Right hindlimb (tissue), 1 donor: ENCODE measurements at places on chromosomes 4 and X.

DNA sequence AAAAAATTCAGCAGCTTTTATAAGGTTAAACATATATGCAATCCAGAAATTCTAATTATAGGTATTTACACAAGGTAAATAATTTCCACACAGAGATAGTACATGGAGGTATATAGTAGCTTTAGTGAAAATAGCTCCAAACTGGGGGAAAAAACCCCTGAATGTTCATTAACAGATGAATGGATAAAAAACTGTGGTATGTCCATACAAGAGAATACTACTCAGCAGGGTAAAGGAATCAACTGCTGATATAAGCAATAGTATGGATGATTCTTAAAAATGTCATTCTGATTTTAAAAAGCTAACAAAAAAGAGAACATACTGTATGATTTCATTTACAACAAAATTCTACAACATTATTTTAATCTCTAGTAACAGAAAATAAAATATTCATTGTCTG lies 37.2 kb upstream of the FRMD7 start:
- no peak for DNase-seq

DNA sequence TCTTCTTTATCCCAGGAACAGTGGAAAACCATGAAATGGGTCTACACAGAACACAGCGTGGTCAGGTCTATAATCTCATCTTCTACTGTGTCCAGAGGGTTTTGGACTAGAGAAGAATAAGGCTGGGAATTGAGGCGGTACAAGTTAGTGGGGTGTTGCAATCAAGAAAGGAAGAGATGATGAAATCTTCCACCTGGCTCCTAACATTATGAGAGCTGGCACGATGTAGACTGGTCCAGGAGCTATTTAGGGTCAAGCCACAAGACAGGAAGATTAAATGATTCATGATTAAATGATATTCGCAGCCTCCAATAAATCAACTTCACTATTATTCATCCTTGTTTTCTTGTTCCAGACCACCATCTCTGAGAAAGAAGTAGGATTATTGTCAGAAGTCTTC lies 88.0 kb downstream of the ARSF start:
- no peak for DNase-seq

- no peak for DNase-seq
Measured at GRCh38 chr4:54517781-54518444, 139.8 kb upstream of the KIT start.

GRCh38 chr4:184793735-184794355 lies 31.9 kb downstream of the ACSL1 start:
- no peak for DNase-seq

- peak; percentile 43 for DNase-seq
Measured at GRCh38 chr4:94758700-94759399, 1.1 kb downstream of the BMPR1B start.

GRCh38 chr4:112910109-112910736 lies 139.2 kb upstream of the ANK2 start:
- peak; percentile 64 for DNase-seq

DNA sequence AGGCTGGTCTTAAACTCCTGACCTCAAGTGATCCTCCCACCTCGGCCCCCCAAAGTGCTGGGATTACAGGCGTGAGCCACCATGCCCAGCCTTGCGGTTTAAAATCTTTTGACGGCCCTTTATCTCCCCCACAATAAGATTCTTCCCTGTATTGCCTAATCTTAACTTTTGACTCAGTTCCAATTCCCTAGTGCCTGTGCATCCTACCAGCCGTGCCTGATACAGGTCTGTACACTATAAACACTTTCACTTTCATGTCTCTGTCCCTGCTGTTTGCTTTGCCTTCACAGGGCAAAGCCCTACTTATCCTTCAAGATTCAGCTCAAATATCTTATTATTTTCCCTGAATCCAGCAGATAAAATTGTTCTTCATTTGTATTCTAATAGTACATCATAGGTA lies 74.6 kb downstream of the WDR44 start:
- DNase-seq = no peak

DNA sequence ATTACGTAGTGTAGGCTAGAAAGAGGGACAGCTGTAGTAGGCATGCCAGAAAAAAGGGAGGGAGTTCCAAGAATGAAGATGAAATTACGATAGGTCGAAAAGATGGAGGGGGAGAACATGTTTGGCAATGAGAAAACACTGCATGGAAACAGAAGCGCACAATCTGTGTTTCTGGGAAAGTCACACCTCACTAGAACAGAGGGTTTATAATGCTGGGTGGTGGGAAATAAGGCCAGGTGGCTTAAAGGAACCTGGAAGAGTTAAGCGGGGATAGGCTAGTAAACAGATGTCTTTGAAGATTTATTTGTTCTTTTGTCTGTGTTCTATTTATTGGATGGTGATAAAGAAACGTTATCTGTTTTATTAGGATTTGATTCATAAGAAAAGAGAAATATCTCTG lies 29.1 kb downstream of the TRAPPC11 start:
- DNase-seq = no peak

- DNase-seq = no peak
Measured at GRCh38 chr4:41156574-41156973, 57.8 kb downstream of the APBB2 start.

- no peak for DNase-seq
Measured at GRCh38 chr4:137641544-137641943, 109.2 kb upstream of the PCDH18 start.

GRCh38 chr4:1557221-1557597 lies 126.9 kb downstream of the FAM53A start:
- DNase-seq = no peak

DNA sequence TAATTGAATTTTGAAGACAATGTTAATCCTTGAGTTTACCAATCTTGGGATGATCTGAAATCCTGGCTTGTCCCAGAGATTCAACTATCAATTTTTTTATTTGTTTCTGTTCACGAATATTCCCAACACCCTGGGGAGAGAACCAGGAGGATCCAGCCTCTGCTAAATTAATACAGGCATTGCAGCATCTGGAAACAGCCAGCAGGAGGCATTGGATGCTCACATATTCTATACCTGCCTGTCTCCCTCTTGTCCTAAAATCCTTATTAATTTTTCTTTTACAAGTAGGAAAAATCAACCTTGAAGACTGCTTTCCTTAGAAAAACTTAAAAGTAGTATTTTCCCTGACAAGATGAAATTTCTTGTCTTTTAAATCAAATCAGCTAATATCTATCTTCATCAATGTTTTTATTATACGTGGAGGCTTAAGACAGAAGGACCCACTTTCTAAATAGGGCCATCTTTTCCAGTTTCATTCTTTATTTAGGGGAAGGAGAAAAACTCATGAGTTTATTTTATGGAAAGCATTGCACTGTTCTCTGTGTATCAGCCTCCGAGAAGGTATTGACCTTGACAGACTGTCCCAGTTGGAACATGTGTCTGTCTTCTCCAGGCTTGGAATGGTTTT lies 102.4 kb downstream of the CLNK start:
- DNase-seq = peak; percentile 41

DNA sequence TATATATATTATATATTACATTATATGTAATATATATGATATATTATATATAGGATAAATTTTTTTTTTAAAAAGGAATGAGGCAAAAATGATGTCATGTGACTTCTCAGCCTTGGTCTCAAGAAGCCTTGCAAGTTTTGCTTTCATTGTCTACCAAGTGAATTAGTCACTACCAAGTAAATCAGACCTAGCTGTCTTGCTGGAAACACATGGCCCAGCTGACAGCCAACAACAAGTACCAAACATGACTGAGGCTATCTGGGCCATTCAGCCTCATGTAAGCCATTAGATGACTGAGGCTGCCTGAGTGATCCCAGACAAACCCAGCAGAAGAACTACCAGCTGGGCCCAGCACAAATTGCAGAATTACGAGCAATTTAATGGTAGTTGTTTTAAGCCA lies 44.9 kb downstream of the HAND2 start:
- no peak for DNase-seq

DNA sequence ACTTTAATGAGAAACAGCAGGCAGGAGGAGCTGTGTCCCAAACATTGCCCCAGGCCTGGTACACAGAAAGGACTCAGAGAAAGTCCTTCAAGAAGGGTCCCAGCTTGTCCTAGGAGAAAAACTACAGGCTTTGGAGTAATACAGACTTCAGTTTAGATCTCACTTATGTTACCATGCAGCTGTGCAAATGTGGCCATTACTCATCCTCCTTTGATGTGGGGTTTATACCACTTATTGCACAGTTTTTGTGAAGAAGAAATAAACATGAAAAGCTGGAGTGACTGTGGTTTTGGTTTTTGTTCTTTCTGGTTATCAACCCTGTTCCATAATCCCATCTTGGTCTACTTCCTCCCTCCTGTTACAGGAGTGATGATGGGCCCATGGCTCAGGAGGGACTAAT lies 8.1 kb upstream of the CYTL1 start:
- DNase-seq = no peak

GRCh38 chr4:40190019-40190418 lies 6.8 kb upstream of the RHOH start:
- peak; percentile 26 for DNase-seq

- DNase-seq = no peak
Measured at GRCh38 chrX:39550795-39551361, 546.9 kb downstream of the BCOR start.

DNA sequence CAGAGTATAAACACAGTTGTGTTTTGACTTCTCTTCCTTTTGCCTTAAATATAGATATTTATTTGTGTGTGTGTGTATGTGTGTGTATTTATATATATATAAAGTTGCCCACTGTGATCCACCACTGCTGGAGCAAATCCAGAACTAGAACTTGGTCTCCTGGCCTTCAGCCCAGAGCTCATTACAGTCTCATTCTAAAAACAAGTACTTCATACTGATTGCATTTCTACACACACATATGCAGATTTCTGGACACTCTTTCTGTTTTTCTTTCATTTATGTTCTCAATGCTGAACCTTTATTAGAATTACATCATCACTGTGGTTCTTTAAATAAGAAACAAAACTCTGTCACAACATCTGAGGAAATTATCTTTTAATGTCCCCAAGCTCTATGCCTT lies 381 bp downstream of the TXK start:
- DNase-seq = no peak

DNA sequence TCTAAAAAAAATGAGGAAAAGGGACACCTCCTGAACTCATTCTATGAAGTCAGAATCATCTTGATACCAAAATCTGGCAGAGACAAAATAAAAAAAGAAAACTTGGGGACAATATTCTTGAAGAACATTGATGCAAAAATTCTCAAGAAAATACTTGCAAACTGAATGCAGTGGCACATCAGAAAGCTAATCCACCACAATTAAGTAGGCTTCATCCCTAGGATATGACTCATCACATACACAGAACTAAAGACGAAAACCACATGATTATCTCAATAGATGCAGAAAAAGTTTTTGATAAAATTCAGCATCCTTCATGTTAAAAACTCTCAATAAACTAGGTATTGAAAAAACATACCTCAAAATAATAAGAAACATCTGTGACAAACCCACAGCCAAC lies 98.3 kb downstream of the FAM47B start:
- DNase-seq = no peak

DNA sequence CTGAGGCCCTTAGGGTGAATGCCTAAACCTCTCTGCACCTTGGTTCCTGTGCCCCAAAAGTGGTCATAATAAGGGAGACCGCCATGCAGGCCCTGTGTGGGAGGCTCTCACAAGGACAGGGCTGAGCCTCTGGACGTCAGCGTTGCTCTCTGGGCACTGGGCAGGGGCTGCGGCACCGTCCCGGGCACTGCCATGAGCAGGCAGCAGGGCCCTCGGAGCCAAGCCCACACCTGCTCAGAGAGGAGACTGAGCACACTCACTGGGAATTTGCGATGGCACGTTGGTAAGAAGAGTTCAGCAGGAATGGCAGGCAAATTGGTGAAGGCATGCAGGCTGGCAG lies 123.4 kb downstream of the HMX1 start:
- peak; percentile 3 for DNase-seq

GRCh38 chr4:84644087-84644486 lies 61.2 kb downstream of the CDS1 start:
- DNase-seq = no peak

DNA sequence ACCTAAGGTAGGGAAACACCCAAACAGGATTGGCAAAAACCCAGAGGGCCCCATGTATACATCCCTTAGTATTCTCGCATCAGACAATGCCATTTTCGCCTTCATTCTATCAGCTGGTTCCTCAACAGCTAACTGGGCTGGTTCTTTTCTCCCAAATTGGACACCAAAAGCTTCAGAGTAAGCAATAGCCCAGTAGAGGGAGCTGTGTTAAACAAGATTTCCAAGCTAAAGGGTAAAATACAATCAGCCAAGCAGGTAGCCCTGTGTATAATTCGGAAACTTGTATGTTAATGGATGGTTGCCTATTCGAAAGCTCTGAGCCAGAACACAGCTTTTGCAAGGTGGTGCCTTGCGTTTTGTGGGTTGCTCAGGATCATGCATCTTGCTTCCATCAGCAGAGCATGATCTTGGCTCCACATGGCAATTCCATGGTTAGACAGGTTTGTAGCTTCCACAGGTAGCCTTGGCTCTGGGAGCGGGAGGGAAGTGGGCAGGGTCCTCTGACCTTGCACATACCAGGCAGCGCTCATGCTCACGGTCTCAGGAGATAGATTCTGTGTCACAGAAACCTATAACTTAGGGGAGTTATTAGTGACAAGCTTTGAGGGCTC lies 115.2 kb upstream of the LNX1 start:
- DNase-seq = no peak

DNA sequence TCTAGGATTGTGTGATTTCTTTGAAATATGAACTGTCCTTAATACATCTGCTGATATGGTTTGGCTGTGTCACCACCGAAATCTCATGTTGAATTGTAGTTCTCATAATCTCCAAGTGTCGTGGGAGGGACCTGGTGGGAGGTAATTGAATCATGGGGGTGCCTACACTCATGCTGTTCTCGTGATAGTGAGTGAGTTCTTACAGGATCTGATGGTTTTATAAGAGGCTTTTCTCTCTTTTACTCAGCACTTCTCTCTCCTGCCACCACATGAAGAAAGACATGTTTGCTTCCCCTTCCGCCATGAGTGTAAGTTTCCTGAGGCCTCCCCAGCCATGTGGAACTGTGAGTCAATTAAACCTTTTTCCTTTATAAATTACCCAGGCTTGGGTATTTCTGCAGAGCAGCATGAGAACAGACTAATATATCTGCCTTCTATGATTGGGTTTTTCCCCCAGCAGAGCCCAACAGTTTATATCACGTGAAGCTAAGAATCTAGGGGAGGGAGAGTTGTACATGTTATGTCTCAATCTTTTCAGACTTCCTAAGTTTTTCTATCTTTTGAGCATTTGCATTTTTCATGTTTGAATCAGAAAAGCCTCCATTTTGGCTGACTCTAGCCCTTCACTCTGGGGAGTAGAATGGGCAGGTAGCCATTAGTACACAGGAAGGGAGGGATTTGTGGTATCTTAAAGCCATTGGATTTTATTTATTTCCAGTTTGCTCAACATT lies 58.9 kb downstream of the PLAC1 start:
- DNase-seq = peak; percentile 67
